Activated naive CD4-positive, alpha-beta T cell treated with Interleukin-2 at 50 U/mL for 16 hours (primary cell): ENCODE measurements at places on chromosomes 2 and 18.

DNA sequence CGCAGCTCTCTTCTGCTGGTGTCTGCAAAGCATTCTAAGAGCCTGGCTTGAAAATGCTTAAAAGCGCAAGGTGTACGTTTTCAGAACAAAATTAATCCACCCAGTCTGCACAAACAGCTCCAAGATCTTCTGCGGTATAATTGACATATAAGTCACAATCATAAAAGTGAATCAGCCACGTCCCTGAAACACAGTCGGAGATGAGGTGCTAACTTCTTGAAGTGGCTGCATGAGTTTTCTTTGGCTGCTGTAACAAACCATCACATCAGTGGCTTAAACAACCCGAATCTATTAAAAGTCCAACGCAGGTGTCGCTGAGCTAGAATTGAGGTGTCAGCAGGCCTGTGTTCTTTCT lies 32.6 kb downstream of the ARL4C start:
- DNase-seq: no peak

GRCh38 chr2:102033031-102033749 lies 41.4 kb downstream of the IL1R2 start:
- DNase-seq: no peak

- DNase-seq: no peak
These were observed 167.2 kb downstream of the ANTXR1 start for GRCh38 chr2:69180227-69180626.

- DNase-seq: no peak
These were observed 131.2 kb upstream of the SEC11C start for GRCh38 chr18:59008302-59008974.

- DNase-seq: no peak
These were observed 37.0 kb downstream of the TPRKB start for GRCh38 chr2:73700131-73700611.

DNA sequence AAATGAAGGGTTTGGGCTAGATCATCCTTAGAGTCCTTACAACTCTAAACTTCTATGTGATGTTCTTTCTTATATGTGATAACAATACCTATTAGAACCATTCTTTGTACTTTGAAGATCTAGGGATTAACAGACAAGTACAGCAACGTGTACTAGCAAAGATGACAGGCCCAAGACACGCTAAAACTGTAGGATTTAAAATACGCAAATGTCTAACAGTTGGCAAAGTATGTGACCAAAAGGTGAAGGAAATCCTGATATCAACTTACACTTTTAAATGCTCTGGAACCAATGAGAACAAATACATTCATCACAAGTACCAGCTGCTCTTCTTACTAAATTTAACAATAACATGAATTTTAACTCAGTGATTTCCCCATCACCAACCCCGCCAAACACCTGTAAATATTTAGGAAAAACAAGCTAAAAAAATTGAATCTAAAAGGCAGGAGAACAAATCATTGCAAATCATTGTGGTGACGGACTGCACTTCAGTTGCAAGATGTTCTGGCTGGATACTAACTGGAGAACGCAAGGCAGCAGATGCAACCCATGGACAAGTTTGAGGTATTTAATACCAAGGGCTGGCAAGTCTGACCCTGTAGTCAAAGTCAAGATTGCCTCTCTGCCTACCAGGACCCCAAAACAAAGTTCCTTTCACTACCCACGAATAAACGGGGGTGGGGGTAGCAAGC lies 1.4 kb downstream of the ANKRD44 start:
- DNase-seq: no peak

DNA sequence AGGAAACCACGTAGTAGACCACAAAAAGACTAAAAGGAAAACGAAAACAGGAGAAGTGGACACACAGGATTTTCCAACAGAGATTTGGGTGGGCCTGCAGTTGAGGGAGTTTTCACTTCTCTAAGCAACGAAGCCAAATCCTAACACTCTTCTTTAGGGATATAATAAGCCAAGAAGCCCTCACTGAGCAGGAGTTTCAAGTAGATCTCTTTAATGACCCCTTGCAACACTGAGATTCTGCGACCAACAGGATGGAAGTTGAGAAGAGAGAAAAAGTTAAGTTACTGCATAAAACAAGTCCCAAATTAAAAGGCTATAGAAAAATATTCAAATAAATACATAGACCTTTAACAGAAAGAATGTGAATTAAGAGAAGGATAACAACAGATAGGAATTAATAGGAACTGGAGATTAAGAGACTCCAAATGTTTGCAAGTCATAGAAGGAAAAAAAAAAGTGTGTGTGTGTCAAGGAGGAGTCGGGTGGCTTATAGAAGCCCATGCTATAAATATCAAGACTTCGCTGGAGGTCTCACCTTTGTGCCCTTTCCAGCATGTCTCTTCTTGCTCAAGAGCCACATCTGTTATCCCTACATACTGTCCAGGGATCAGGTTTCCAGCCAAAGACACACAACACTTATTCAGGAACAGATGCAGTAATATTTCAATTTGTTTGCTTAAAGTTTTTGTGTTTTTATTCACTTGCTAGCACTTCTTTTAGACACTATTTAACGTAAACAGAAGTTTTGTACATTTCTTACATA lies 69.4 kb upstream of the ARHGAP28 start:
- no peak for DNase-seq

DNA sequence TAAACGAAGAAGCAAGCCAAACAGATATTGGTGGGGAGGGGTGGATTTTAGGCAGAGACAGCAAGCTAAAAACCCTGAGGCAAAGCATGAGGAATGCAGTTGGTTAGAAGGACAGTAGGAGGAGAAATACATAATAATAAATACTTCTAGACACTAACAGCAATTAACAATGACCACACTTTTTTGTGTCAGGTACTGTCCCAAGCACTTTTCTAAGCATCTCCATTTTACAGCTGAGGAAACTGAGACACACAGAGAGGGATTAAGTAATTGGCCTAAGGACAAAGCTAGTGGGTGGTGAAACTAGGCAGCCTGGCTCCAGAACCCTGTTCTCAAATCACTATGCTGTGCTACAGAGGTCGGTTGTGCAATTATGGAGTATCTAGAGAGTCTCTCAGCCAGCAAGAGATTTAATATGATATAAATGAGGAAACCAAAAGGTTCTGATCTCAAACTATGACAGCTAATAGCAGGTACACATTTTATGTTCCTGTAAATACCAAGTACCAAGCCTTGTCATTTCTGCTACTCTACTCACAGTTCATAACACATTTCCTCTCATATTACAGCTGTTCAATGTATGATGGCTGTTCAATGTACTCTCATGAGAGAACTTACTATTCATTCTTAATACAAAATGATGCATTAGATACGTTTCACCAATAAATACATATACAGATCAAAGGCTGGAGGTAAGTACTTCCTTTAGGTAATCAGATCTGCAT lies 5.3 kb downstream of the MAP4K3 start:
- no peak for DNase-seq

- no peak for DNase-seq
These were observed 137.0 kb downstream of the RND3 start for GRCh38 chr2:150350500-150350899.
